ENCODE measurements at places on chromosomes 7 and 10.

DNA sequence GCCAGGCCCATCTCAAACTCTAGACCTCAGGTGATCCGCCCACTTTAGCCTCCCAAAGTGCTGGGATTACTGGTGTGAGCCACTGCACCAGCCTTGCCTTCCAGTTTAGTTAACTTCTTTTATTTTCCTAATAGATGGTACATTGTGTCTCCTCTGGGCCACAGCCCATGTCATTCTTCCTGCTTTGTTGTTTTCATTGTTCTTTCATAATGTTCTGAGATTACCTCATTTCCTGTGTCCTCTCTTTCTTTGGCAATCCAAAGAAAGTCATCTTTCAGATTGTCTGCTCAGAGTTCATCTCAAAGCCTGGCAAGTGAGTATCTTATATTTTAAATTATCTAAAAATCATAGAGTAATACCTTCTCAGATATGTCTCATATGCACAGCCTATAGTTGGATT lies at the start of gene OLAH:
TSS of gene OLAH (plus strand) at position 270 of the 400 bp plus-strand sequence. CDS start 3,346 bp downstream, outside the sequence.
- no peak for DNase-seq

DNA sequence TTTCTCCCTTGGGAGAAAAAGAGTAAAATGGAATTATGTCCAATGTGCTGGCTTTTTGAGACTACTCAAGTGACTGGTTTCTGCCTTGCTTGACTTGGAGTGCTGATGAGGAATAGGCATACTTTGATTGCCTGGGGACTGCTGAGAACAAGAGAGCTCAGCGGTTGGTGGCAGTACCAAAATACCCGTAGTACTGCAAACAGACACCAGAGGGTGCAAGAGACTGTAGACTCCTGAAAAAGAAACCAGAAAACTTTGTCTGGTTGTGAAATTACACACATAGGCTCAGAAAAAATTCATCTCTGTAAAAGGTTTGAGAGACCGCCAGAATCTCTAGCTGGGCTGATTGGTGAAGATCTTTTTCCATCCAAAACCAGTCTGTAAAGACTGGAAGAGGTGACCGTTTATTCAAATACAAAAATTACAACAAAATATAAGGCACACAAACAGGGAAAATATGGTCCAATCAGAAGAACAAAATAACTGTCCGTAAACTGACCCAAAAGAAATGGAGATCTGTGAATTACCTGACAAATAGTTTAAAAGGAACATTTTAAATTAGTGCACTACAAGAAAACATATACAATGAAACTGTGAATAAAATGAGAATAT lies 18.5 kb downstream of the BICC1 start:
- peak; percentile 37 for DNase-seq

DNA sequence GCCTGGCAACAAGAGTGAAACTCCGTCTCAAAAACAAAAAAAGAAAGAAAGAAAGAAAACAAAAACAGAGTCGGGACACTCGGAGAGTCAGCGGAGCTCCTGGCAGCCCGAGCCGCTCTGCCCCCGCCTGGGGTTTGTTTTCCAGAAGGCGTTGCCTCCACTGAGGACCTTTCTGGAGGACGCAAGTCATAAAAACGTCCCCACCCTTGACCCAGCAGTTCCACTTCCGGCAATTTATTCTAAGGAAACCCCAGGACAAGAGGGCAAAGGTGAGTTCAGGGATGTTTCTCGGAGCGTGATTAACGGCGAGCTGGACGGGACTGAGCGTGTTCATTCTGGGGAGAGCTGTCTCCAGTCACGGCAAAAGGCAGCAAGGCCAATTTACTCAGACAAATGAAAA lies 27.0 kb upstream of the SUN1 start:
- no peak for DNase-seq

- no peak for DNase-seq
Measured at GRCh38 chr7:14137676-14138075, 148.2 kb upstream of the ETV1 start.

DNA sequence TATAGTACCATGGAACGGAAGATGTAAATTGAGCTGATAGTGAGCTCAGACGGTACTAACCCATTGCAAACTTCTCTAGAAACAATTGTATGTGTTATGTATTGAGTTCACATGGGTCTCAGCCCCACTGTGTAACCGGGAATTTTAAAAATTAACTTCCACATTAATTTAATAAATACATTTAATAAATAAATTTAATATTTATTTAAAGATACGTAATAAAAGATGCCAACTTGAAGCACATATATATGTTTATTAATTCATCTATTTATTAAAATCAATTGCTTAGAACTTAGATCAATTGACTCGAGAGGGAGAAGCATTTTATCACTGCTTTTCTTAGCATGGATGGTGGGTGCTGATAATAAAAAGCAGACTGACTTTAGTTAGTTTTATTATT lies 170.1 kb upstream of the NPVF start:
- DNase-seq: no peak

DNA sequence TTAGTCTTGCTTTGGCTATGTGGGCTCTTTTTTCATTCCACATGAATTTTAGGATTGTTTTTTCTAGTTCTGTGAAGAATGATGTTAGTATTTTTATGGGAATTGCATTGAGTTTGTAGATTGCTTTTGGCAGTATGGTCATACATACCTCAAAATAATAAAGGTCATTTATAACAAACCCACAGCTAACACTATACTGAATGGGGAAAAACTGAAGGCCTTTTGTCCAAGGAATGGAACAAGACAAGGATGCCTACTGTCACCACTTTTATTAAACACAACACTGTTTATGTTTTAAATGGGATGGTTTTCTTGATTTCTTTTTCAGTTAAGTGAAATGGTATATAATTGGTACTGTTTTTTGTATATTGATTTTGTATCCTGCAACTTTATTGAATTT lies 84.3 kb downstream of the CCDC7 start:
- no peak for DNase-seq

- DNase-seq: no peak
Measured at GRCh38 chr10:110644598-110645462, 694 bp downstream of the RBM20 start.

- no peak for DNase-seq
Measured at GRCh38 chr10:131107970-131108369, 203.6 kb downstream of the TCERG1L start.

- DNase-seq: peak; percentile 66
Measured at GRCh38 chr10:102644066-102644645, at the start of gene TRIM8. Gene TRIM8, plus strand, starts transcription at chr10:102644479. Its CDS starts 139 bp downstream, at chr10:102644618.

GRCh38 chr10:79179957-79180309 lies 111.2 kb downstream of the ZMIZ1 start:
- DNase-seq: no peak

DNA sequence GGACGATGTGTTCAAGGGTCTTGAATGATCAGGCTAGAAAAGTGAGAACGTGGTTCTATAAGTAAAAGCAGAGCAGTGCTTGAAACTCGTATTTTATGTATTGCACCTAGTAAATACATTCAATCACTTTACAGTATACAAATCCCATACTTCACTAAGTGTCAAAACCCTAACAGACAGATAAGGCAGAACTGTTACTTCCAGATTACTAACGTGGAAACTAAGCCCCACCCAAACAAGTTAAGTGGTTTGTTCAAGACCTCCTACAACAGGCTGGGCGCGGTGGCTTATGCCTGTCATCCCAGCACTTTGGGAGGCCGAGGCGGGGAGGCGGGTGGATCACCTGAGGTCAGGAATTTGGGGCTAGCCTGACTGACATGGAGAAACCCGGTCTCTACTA lies 9.2 kb upstream of the MYO1G start:
- DNase-seq: no peak

GRCh38 chr7:150317748-150318444 lies 5.3 kb upstream of the LRRC61 start:
- DNase-seq: no peak

- DNase-seq: no peak
Measured at GRCh38 chr10:3398825-3399646, 226.5 kb upstream of the PITRM1 start.

DNA sequence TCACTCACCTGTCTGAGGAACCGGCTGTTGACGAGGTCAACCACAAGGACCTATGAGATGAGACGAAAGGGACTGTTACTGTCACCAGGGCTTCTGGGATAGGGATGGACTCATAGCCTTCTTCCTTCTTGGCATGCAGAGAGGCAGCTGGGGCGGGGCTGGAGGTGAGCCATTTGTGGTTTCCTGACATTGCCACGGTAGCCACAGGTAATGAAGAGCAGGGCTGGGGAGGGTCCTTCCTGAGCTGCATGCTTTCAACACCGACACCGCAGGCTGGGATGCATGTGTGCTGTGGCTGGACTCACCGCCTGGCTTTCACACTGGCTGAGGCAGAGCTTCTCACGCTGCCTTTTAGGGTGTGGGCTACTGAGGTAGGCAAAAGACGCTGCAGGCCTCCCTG lies 46.4 kb upstream of the MKRN1 start:
- DNase-seq: peak; percentile 40

GRCh38 chr7:44394636-44395035 lies 69.2 kb upstream of the CAMK2B start:
- no peak for DNase-seq

GRCh38 chr7:132456418-132456817 lies 119.9 kb downstream of the PLXNA4 start:
- no peak for DNase-seq

DNA sequence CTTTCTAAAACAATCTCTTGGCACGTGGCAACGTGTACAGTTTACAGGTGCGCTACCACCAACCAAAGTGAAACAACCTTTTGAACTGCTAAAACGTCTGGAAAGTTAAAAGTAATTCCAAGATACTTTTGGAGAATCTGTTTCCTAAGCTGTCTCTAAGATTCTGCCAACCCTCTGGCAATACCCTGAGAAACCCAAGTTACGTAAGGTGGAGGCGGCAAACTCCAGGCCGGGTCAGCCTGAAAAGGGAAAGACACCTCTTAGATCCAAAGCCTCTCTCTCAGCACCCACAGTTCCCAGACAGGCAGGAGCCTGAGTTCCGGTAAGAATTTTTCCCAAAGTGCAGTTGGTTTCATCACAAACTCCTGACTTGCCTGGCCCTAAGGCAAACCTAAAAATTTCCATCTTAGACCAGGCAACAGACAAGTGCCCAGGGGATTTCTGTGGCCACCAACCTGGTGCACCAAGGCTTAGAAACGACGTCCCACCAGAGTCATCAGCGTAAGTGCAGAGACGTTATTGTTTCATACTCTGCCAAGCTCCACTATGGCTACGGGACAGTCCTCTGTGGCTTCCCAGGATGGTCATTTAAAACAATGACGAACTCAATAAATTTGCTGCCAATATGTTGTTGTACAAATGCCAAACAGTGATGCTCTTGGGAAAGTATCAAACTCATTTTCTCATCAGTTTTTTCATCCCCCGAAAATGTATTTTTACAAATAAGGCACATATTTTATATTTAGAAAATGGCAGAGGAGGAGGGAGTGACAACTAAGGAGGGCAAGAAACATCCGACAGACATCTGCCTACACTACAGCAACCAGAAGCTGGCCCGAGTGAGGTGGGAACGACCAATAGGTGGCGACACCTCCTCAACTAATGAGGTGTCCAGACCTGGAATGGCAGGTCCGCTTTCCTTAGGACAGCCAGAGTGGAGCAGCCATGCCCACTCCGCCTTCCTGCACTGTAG lies 205.8 kb upstream of the FRMD4A start:
- no peak for DNase-seq

DNA sequence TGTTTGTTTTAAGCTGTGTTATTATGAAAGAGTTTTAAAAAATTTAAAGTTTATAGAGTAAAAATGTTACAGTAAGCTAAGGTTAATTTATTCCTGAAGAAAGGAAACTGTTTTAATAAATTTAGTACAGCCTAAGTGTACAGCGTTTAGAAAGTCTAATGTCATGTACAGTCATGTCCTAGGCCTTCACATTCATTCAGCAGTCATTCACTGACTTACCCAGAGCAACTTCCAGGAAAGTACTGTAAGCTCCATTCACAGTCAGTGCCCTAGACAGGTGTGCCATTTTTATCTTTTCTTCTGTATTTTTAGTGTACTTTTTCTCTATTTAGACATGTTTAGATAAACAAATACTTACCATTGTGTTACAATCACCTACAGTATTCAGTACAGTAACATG lies 126.8 kb downstream of the TPK1 start:
- DNase-seq: no peak

DNA sequence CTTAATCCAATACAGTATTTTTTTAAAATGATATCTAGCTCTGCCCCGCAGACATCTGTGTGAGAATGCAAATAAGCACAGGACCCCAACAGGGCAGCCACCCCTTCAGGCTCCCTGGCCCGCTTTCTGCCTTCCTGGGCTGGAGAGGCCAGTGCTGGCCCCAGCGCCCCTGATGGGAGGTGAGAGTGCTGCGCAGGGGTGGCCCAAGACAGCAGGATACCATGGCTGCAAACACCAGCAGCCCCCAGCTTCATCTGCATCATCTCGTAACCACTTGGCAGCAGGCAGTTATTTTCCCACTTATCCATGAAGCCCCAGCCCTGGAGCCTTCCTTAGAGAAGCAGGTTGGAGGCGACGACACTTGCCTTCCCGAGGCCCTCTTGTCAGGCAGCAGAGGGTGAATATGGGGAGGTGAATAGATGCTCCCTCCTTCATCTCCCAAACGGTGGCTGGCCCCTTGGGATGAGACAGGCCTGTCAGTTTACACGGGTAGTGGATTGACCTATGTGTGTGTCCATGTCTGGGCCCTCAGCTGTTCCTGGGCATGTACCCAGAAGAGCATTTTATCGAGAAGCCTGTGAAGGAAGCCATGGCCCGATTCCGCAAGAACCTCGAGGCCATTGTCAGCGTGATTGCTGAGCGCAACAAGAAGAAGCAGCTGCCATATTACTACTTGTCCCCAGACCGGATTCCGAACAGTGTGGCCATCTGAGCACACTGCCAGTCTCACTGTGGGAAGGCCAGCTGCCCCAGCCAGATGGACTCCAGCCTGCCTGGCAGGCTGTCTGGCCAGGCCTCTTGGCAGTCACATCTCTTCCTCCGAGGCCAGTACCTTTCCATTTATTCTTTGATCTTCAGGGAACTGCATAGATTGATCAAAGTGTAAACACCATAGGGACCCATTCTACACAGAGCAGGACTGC lies 71.2 kb downstream of the ALOX5 start:
- no peak for DNase-seq

- DNase-seq: no peak
Measured at GRCh38 chr10:131085091-131085860, 226.2 kb downstream of the TCERG1L start.

DNA sequence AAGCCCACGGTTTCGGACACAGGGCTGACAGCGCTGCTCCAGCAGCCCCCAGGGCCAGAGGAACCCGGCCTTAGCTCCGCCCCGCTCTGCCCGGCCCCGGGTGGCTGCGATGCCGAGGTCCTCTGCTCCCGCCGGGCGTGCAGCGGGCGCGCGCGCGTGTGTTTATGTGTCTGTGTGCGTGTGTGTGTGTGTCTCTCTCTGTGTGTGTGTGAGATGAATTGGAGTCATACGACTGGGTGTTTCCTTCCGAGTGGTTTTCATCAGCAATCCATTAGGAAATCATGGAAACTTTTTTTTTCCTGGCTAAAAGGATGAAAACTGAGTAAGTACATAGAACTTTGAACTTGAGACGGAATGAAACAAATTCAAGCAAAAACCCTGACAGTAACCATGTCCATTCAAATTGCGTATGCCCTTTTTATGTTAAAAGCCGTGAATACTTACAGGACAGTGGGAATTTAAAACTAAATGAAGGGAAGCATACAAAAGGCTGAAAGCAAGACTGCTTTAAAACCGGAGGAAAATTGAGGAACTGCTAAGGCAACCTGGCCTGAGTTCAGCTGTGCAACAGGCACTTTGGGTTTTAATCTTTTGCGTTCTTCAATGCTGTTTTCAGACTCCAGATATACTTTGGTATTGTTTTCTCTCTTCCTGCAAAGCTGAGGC lies at the start of gene CPED1:
TSS of gene CPED1 (plus strand) at position 121 of the 666 bp plus-strand sequence. CDS start 911 bp downstream, outside the sequence.
- DNase-seq: peak; percentile 23

Measured in CD4-positive, alpha-beta memory T cell (primary cell).